ENCODE measurements at places on chromosomes 11 and 22. TPM values are rescaled to one million over a fixed set of nuclear protein-coding genes. Genes with fewer than 3 reads are reported as not detected.

Gene CSTF3
- total RNA-seq, result 68.2 TPM

Gene MRGPRE
- total RNA-seq, result 0.27 TPM

Gene GAL
- total RNA-seq, result not detected

Gene C11orf86
- total RNA-seq, result not detected

Gene C22orf31
- total RNA-seq, result not detected

Gene KRTAP5-1
- not detected for total RNA-seq

Gene TRIM51
- not detected for total RNA-seq

Gene MRGPRX4
- not detected for total RNA-seq

Gene ART1
- total RNA-seq, result not detected

Gene MS4A15
- not detected for total RNA-seq
